ENCODE measurements at places on chromosomes 13 and 19.

- DNase-seq = peak; percentile 38
Measured at GRCh38 chr13:23899555-23899954, 2.3 kb upstream of the C1QTNF9B start.

DNA sequence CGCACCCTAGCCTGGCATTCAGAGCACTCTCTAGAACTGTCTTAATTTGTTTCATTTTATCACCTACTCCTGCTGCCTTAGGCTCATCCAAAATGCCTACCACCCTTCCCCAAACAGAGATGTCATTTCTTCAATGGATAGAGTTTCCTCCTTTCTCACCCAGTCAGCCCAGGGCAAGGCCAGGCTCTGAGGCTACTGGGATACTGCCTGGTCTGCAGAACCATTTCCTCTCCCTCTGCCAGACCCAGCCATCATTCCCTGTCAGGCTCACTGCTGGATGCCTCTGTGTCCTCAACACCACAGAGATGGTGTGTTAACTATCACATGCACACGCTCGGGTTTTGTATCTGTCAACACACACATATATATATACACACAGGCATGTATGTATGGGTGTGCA, 47.2 kb downstream of the C13orf42 start:
- DNase-seq = no peak

DNA sequence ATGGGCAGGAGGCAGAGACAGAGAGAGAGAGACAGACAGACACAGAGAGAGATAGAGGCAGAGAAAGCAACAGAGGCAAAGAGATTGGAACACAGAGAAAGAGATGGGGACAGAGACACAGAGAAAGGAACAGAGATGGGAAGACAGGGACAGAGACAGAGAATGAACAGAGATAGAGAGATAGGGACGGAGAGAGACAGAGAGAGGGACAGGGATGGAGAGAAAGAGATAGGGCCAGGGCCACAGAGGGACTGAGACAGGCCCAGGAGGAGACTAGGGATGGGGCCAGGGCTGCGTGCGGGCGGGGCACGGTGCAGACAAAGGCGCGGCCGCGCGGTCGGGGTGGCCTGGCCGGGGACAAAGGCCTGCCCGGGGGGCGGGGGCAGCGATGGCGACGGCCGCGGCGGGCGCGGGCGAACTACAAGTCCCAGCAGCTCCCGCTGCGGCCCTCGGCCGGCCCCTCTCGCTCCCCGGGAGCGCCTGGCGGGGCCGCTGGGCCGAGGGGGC, at the start of gene ZNF358:
Gene ZNF358, plus strand, starts transcription at position 459 of the 507 bp plus-strand sequence. CDS start 3,140 bp downstream, outside the sequence.
- DNase-seq = peak; percentile 56

DNA sequence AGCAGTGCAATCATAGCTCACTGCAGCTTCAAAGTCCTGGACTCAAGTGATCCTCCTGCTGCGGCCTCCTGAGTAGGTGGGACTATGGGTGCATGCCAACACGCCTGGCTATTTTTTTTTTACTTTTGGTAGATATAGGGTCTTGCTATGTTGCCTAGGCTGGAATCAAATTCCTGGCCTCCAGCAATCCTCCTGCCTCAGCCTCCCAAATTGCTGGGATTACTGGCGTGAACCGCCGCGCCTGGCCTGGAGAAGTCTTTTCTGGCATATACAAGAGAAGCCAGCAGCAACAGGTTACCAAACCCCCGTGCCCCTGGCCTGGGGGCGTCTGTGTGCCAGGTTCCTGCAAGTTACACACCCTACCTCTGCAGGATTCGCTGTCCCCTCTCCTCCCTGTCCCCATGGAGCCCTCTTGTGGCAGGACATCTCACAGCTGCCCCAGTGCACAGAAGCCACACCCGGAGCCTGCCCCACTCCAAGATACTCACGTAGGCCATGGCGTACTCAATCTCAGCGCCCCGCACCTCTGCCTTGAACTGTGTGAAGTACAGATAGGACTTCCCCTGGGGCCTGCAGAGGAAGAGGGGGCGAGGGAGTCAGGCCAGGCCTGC, 9.9 kb downstream of the MYDGF start:
- peak; percentile 39 for DNase-seq

Measured in ACHN (cell line).